ENCODE measurements at places on chromosomes 3 and 15. TPM values are rescaled to one million over a fixed set of nuclear protein-coding genes. Genes with fewer than 3 reads are reported as not detected.

Gene CEMIP
- 0.57 TPM for total RNA-seq

Gene FOXB1
- total RNA-seq: not detected

Gene TRPM1
- total RNA-seq: not detected

Gene GOLGA8O
- 2.5 TPM for total RNA-seq

Gene SEMA5B
- total RNA-seq: 8.4 TPM

DNA sequence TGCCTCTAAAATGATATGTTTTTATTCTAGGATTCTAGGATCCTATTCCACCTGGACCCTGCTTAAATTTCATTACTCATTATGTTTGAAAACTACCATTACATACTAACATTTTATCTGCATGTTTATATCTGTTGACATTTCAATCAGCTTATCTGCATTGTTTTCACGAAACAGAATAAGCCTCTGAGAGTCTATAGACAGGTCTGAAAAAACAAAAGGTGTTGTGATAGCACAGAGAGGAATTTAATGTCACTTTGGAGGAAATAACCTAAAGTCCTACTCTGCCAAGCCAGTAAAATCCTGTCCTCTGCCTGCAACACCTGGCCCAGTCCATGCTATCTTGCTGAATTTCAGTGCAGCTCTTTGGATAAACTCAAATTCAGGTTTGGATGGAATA is 315.2 kb downstream of the ZBTB20 start:
- H3K4me3 ChIP-seq: no peak overlapping the region
- H3K27me3 ChIP-seq: no peaks in the 10 kb centered on the region
- H3K36me3 ChIP-seq: no peaks in the 10 kb centered on the region
- DNase-seq: no peak
- no peak overlapping the region for H3K27ac ChIP-seq

DNA sequence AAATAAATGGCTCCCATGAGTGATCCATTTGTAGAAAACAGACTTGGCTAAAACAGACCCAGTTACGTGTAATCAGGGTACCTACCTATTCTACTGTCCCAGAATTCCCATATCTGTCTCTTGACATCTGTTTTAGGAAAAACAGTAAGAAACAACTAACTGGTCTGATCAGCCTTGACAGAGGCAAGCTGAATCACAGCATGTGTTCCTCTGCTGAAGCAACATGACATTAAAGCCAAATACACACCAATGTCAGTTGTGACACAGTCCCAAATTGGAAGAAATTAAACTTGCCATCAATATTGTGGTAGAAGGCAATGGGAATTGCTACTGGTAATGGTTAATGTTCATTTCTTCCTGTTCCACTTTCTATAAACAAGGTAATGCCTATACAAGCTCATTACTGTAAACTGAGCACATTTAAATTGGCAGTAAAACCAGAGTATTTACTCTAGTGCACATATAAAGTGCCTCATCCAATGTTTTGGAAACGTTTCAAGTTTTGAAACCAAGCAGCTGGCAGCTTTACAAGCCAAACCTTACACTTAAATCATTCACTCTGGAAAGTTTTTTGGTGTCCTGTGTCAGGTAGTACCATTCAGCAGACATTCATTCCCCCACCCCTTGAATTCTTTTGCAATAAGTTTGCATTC is 27.0 kb downstream of the ALDH1A2 start:
- peaks cover 6% of the 10 kb centered on the region for H3K4me1 ChIP-seq
- no peaks in the 10 kb centered on the region for H3K36me3 ChIP-seq

DNA sequence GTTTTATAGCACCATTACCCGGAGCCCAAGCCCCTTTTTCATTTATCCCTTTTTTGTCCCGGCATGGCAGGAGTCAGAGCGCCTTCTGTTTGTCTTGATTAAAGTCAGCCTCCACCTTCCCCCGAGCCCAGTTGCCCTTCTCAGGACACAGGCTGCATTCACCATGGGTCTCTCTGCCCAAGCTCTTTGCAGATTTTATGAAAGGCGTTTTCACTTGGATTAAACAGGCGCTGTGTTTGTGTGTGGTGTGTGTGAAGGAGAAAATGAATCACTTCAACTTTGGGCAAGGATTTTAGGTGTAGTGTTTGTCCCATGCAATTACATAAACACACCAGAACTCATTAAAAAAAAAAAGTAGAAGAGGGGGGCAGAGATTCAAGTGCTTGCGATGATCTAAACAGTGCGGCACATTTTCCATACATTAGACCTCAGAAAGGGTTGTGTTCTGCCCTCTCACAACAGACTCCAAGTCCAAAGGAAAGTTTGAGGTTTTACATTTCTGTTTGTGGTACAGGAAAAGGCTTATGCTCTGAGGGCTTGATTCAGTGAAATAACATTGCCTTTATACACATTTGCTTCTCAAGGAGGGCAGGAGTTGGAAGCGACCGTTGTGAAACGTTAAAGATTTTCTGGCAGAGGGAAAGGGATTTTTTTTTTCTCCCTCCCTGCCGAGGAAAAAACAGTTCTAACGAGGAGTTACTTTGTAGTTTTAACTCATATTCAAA is 14.5 kb upstream of the IL16 start:
- no peak overlapping the region for H3K27ac ChIP-seq
- no peaks in the 10 kb centered on the region for H3K4me1 ChIP-seq
- H3K27me3 ChIP-seq: no peaks in the 10 kb centered on the region
- H3K4me3 ChIP-seq: no peak overlapping the region
- H3K36me3 ChIP-seq: no peaks in the 10 kb centered on the region
- no peak for DNase-seq

DNA sequence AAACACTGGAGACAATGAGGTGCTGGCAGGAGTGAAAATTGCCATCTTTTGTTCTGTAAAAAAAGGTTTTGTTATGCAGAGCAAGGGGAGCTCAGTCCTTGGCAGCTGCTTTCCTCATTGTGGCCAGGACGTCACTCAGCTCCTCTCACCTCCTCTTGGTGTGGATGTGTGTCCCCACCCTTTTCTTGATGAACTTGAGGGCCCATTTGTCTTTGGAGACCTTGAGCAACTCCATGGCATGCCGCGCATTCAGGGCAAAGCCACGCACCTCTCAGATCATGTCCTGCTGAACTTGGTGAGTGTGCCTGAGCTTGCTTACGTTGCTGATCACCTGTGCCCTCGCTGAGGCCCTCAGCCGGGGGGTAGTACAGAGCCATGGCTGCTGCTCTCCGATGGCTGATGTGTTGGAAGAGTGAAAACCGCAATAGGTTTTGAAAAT is 24.5 kb upstream of the BDH1 start:
- no peaks in the 10 kb centered on the region for H3K27me3 ChIP-seq
- H3K4me3 ChIP-seq: no peak overlapping the region
- DNase-seq: no peak
- H3K4me1 ChIP-seq: no peaks in the 10 kb centered on the region
- no peaks in the 10 kb centered on the region for H3K36me3 ChIP-seq

DNA sequence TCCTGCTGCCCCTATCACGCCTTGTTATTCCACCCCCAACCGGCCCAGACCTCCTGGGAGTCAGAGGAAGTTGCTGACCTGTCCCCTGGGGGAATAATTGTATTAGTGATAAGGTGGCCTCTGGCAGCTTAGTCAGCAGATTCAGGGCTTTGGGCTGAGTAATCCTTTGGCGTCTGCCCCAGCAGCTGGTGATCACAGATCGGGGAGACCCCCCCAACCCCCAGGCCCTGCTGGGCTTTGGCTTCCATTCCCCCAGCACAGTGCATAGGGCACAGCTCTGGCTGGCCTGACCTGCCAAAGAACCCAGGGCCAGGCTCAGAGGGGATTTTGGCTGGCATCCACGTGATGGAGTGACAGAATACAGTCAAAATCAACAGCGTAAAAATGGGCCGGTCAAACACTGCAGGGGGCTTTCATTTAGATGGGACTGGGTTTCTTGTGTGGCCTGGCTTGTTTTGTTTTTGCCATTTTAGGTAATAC is 3.9 kb upstream of the NR2E3 start:
- H3K36me3 ChIP-seq: no peaks in the 10 kb centered on the region
- no peak for DNase-seq
- no peaks in the 10 kb centered on the region for H3K27me3 ChIP-seq
- H3K27ac ChIP-seq: no peak overlapping the region

- no peaks in the 10 kb centered on the region for H3K27me3 ChIP-seq
- no peak for DNase-seq
- no peaks in the 10 kb centered on the region for H3K36me3 ChIP-seq
- no peaks in the 10 kb centered on the region for H3K4me1 ChIP-seq
- no peak overlapping the region for H3K4me3 ChIP-seq
- no peak overlapping the region for H3K27ac ChIP-seq
These were observed 53.4 kb upstream of the FRG2C start for GRCh38 chr3:75610773-75611172.

GRCh38 chr3:176155012-176155411 is 1042.3 kb downstream of the TBL1XR1 start:
- H3K27me3 ChIP-seq: no peaks in the 10 kb centered on the region
- no peak overlapping the region for H3K4me3 ChIP-seq
- no peak overlapping the region for H3K27ac ChIP-seq
- no peak for DNase-seq

DNA sequence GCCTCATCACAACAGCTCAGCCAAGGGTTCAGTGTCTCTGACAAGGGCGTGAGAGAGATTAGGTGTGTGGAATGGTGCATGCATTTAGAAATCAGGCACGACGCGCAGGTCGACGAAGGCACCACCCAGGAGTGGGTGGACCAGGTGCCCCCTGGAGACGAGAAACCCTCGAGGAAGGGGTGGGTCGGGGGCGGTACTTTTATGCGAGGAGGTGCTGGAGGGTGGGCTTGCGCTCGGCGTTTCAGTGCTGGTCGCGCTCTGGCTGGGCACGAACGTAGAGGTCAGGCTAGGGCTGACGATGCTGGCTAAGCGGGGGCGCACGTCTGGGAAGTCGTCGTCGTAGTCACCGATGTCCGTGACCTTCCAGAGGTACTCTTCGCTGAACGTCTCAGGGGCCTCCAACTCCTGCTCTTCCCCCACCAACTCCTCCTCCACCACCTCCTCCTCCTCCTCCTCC is 393 bp downstream of the ERICH6 start:
- no peaks in the 10 kb centered on the region for H3K27me3 ChIP-seq
- peaks cover 3% of the 10 kb centered on the region for H3K4me1 ChIP-seq
- H3K4me3 ChIP-seq: peak overlapping the region; percentile 65

- no peak for DNase-seq
- H3K36me3 ChIP-seq: no peaks in the 10 kb centered on the region
- H3K4me1 ChIP-seq: peaks cover 28% of the 10 kb centered on the region
- H3K4me3 ChIP-seq: no peak overlapping the region
- no peak overlapping the region for H3K27ac ChIP-seq
These were observed 48.0 kb downstream of the ABHD2 start for GRCh38 chr15:89136078-89136806.

GRCh38 chr3:138408751-138409570 is 25.5 kb upstream of the ESYT3 start:
- peaks cover 6% of the 10 kb centered on the region for H3K36me3 ChIP-seq
- H3K4me1 ChIP-seq: no peaks in the 10 kb centered on the region
- H3K4me3 ChIP-seq: no peak overlapping the region
- no peak overlapping the region for H3K27ac ChIP-seq
- no peaks in the 10 kb centered on the region for H3K27me3 ChIP-seq

Data from kidney (tissue), 22 donors.